ENCODE measurements at places on chromosomes 3 and 15. TPM values are rescaled to one million over a fixed set of nuclear protein-coding genes. Genes with fewer than 3 reads are reported as not detected.

- no peak for DNase-seq
Observed at GRCh38 chr3:169914321-169914720, 2.9 kb downstream of the SAMD7 start.

- DNase-seq: no peak
Observed at GRCh38 chr3:58355179-58355578, 22.5 kb downstream of the PXK start.

DNA sequence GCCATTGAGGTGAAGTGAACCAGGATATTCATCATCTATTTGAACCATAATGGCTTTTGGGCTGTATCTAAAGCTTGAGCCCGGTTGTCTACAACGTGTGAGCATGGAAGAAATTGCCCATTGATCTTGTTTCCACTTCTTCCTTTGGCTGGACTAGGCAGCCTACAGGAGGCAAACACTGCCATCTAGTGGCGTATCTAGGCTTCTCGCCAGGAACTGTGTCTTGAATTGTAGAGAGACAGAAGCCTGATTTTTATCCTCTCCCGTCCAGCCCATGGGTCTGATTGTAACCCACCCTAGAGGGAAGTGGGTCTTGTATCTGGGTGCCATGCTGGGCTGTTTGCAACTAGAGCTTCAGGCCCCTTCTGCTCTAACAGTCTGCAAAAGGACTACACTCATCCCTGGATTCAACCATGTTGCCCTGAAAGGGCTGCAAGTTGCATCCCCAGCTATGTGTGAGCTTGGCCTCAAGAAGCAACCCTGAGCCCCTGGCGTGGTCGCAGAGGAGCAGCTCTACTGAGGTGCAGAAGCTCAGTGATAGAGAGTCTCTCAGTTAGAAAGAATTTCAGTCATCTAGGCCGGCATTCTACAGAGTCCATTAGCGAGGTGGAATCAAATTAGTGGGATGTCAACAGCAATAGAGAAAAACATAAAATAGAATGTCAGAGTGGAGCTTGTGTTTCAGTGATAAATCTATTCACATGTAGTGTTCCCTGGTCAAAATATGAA is 170.2 kb upstream of the UMPS start:
- DNase-seq: peak; percentile 57

GRCh38 chr3:132785292-132785691 is 63.1 kb upstream of the NPHP3 start:
- no peak for DNase-seq

GRCh38 chr3:156964577-156964976 is 138.4 kb downstream of the LEKR1 start:
- DNase-seq: no peak

Gene ADAMTSL3
- total RNA-seq: 3.1 TPM

DNA sequence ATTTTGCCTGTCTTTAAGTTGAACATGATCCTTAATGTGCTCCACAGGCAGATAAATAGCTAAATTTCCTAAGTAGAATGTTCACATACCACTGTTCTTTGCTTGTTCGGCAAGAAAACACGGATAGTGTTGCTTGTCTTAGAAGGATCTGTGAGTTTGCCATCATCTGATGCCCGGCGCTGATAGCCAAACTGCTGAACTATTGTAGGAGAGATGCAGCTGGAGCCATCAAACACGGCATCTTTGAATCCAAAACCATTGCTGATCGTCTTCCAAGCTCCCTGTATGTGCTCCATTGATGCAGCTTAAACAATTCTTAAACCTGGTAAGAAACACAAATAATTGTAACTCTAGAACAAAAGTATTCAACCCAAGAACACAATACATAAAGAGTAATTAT is 45.5 kb downstream of the RAF1 start:
- DNase-seq: no peak

Gene CISH
- not detected for total RNA-seq

DNA sequence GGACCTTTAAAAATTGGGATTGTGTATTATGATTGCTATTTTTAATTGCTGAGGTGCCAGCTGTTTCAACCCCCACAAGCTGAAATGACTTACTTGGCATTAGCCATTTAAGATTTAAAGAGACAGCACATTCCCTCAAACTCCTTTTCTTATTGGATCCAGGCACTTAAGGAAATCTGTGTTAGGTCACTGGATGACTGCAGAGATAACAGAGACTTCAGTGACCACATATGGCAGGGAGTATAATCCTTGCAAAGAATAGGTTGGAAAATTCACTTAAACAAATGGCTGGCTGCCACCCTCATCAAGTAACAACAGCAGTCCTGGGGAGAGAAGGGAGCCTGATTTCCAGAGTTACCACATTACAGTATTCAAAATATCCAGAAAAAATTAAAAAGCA is 66.6 kb downstream of the SLMAP start:
- no peak for DNase-seq

Gene PP2D1
- not detected for total RNA-seq

DNA sequence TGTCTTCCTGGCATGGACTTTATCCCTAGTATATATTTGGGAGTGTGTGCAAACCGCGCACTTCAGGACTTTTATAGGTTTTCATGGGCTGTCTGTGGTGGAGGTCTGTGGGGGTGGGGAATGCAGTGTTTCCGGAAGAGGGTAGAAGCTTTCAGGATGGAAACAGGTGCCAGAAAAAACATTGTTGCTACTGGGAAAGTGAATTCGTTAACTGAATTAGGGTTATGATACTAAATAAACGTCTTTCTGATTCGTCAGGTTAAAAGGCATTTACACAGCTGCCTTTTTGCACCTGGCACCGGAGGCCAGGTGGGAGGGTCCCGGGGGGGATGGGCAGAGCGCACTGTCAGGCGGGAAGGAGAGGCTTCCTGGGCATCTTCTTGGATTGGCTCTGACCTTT is 62.1 kb downstream of the SLCO3A1 start:
- no peak for DNase-seq

Gene FOXL2NB
- total RNA-seq: 22.7 TPM

DNA sequence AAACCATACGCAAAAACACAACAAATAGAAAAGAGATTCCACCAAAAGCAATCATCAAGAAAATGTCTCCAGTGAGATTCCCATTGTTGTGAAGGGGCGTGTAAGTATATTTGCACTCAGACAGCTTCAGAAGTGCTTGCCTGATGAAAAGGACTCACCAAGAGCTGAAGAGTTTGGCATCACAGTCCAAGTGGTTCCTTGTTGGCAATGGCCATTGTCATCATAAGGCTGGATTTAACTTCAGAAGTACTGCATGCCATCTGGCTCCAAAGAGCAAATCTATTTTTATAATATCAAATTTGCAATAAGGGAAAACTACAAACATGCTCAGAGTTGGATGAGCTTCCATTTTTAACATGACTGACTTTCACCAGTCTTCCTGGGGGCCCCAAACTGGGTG is 505.3 kb upstream of the NR2F2 start:
- no peak for DNase-seq

GRCh38 chr3:163671201-163671600 is 1407.1 kb downstream of the SI start:
- no peak for DNase-seq

Gene GOLGA8T
- total RNA-seq: not detected

DNA sequence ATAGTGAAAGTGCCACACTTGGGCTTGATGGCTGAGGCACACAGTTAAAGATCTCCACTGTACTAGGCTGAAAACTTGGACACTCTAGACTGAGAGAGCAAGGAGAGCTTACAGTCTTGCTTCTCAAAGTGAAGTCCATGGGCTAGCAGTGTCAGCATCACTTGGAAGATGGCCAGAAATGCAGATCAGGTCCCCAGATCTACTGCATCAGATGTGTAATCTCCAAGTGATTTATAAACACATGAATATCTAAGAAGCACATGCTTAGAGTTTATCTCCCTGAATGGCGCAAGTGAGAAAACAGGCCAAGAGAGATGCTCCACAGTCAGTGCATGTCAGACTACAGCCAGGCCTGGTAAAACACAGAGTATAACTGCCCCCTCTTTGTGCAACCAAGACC is 308.6 kb downstream of the CLSTN2 start:
- no peak for DNase-seq

- DNase-seq: no peak
Observed at GRCh38 chr3:17466028-17466427, 276.4 kb downstream of the TBC1D5 start.

Gene LRRC34
- 1.3 TPM for total RNA-seq

- no peak for DNase-seq
Observed at GRCh38 chr3:131421957-131422498, 40.5 kb downstream of the NUDT16 start.

GRCh38 chr3:156507285-156507684 is 47.6 kb downstream of the SSR3 start:
- DNase-seq: no peak

GRCh38 chr3:154018100-154018696 is 103.0 kb upstream of the ARHGEF26 start:
- DNase-seq: no peak

- no peak for DNase-seq
Observed at GRCh38 chr3:189292667-189293484, 121.1 kb downstream of the TPRG1 start.

Gene ARL6
- total RNA-seq: 18.5 TPM

Gene PRICKLE2
- 87.3 TPM for total RNA-seq

DNA sequence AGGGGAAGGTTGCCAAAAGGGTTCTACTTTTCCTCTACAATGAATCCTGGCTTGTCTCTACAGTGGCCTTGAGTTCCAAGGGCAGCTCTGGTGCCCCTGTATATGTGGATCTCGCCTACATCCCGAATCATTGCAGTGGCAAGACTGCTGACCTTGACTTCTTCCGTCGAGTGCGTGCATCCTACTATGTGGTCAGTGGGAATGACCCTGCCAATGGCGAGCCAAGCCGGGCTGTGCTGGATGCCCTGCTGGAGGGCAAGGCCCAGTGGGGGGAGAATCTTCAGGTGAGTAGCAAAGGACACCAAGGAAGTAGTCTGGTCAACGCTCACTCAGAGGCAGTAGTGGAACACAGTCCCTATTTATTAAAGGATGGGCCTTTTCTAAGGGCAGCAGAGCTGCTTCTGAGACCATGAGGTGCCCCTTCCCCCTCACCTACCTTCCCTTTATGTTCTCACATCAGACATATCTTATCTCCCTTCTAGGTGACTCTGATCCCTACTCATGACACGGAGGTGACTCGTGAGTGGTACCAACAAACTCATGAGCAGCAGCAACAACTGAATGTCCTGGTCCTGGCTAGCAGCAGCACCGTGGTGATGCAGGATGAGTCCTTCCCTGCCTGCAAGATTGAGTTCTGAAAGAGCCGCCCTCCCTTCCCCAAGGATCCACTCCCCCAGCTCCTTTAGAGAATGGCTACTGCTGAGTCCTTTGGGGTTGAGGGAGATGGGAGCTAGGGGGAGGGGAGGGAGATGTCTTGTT is 12.4 kb downstream of the MAP1A start:
- DNase-seq: no peak

GRCh38 chr3:123652342-123652984 is 67.6 kb upstream of the HACD2 start:
- peak; percentile 86 for DNase-seq

GRCh38 chr3:7195934-7196333 is 335.0 kb downstream of the GRM7 start:
- DNase-seq: no peak

- DNase-seq: no peak
Observed at GRCh38 chr15:50055332-50055731, 63.7 kb downstream of the ATP8B4 start.

- peak; percentile 77 for DNase-seq
Observed at GRCh38 chr15:67107014-67107812, 41.8 kb downstream of the SMAD3 start.

DNA sequence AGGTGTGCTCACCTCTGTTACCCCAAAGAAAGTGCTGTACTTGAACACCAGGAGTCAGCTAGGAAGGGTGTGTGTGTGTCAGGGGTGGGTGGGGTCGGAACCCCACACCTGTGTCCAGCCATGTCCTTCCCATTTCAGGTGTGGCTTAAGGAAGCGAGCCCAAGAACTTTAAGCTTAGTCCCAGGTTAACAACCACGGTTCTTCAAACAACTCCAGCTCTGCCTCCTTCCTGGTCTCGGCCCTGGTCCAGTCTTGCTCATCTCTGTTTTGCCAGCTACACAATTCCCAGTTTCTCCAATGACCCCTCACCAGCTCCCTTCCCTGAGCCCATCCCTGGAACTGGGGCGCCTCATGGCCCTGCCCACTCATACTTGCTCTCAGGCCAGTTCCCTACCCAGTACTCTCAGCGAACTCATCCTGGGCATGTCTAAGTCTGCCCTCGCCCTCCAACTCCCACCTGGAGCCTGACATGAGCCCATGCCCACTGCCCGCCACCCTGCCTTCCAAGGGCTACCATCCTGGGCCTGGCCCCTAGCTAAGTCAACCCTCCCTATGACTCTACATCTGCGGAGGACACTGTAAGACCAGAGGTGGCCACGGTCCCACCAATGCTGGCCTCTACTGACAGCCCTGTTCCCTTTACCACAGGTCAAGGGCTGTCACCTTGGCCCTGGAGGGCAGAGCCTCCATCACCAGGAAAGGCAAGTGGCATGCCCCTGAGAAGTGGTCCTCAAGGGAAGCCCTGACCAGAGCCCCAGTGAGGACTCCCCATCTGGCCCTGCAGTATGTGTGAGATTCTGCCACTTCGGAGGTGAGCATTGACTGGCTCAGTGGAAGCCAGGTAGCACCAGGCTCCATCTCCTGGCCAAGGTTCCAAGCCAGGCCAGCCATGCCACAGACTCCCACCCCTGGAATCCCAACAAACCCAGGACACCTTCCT is 9.2 kb downstream of the POC1A start:
- DNase-seq: no peak

GRCh38 chr3:148943506-148944205 is 47.7 kb upstream of the GYG1 start:
- no peak for DNase-seq

DNA sequence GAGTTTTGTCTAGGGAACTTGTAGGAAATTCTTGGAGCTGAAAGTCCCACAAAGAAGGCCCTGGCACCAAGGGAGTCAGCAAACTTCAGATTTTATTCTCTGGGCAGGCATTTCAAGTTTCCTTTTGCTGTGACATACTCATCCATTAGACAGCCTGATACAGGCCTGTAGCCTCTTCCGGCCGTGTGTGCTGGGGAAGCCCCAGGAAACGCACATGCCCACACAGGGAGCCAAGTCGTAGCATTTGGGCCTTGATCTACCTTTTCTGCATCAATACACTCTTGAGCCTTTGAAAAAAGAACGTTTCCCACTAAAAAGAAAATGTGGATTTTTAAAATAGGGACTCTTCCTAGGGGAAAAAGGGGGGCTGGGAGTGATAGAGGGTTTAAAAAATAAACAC is 15.0 kb downstream of the TIGIT start:
- DNase-seq: no peak

- no peak for DNase-seq
Observed at GRCh38 chr3:12470111-12470510, 14.2 kb upstream of the TSEN2 start.

Gene CASR
- total RNA-seq: not detected

DNA sequence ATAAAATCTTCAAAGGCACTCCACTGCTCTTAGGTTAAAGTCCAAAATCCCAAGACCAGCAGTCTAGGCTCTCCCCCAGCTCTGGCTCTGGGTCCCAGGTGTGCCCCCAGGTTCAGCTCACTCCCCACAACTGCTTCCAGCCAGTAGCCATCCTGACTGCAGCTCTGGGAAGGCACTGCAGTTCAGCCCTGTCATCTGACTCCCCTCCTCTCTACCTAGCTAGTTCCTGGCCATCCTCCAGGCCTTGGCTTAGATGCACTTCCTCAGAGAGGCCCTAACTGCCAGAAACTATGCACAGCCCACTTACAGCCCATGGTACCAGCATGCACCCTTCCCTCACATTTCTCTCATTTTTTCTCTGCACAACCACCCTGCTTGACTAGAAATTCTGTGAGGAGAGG is 25.5 kb downstream of the TBC1D2B start:
- DNase-seq: no peak

- DNase-seq: no peak
Observed at GRCh38 chr3:124951511-124952281, 17.1 kb upstream of the MUC13 start.

- no peak for DNase-seq
Observed at GRCh38 chr15:99966815-99967214, 233.6 kb upstream of the LYSMD4 start.
